ENCODE measurements at places on chromosomes 5 and 9. TPM values are rescaled to one million over a fixed set of nuclear protein-coding genes. Genes with fewer than 3 reads are reported as not detected.

The NXNL2 gene
- 4.6 TPM for total RNA-seq

The CCDC69 gene
- 37.3 TPM for total RNA-seq

The GPSM1 gene
- 36.9 TPM for total RNA-seq

The ALDH1A1 gene
- 184 TPM for total RNA-seq

The CLIC3 gene
- not detected for total RNA-seq

The BRD9 gene
- 35.1 TPM for total RNA-seq

The SLC6A18 gene
- not detected for total RNA-seq

The ACO1 gene
- 38.3 TPM for total RNA-seq

The GPR151 gene
- not detected for total RNA-seq

The PDCD1LG2 gene
- 1.2 TPM for total RNA-seq

The APBA1 gene
- total RNA-seq: 10.6 TPM

The ZNF454 gene
- total RNA-seq: 5.8 TPM

The OTULINL gene
- 9.3 TPM for total RNA-seq

The DBH gene
- total RNA-seq: not detected

The ZDHHC12 gene
- 27.1 TPM for total RNA-seq

The GCNT1 gene
- total RNA-seq: 2.0 TPM

Data from ovary (tissue), 10 donors.